ENCODE measurements at places on chromosomes 5 and 9. TPM values are rescaled to one million over a fixed set of nuclear protein-coding genes. Genes with fewer than 3 reads are reported as not detected.

GRCh38 chr5:110751902-110752762 lies 13.3 kb downstream of the SLC25A46 start:
- no peak for DNase-seq
- no peak overlapping the region for H3K27ac ChIP-seq

DNA sequence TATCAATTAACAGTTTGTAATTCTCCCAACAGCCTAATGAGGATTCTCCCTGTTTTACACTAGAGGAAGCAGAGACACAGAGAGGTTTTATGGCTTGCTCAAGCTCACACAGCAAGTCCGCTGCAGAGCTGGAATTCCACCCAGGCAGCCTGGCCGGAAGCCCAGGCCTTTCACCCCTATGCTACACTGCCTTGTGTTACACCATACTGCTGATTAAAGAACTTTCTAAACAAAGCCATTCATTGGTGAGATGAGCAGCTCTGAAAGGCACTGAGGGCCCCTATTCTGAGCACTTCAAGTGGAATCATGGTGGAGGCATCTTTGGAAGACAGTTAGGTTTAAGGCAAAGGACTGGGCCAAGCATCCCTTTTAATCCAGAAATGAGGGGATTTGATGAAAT lies 14.7 kb upstream of the LARP1 start:
- no peaks in the 10 kb centered on the region for H3K27me3 ChIP-seq
- H3K4me3 ChIP-seq, result no peak overlapping the region
- H3K4me1 ChIP-seq, result no peaks in the 10 kb centered on the region
- no peak for DNase-seq
- H3K36me3 ChIP-seq, result no peaks in the 10 kb centered on the region

GRCh38 chr5:143010351-143010750 lies 240.2 kb downstream of the ARHGAP26 start:
- H3K4me3 ChIP-seq, result no peak overlapping the region
- no peaks in the 10 kb centered on the region for H3K36me3 ChIP-seq
- no peak overlapping the region for H3K27ac ChIP-seq
- no peak for DNase-seq
- H3K27me3 ChIP-seq, result no peaks in the 10 kb centered on the region

DNA sequence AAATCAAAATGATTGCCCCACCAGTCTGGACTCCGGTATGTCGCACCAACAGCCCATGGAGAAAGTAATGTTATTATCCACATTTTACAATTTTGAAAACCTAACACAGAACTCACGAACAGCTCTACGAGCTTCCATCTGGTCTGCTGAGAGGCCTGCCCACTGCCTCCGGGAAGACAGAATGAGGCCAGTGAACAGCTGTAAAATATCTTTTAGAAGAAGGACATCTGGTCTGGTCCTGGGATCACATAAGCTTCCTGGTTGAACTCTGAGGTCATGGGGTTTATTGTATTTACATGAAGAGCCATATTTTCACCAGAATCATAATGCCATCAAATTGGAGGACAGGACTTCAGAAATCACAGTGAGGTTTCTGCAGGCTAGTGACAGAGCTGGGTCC lies 89.0 kb downstream of the FRMD3 start:
- no peak overlapping the region for H3K27ac ChIP-seq
- no peak for DNase-seq
- no peak overlapping the region for H3K4me3 ChIP-seq
- no peaks in the 10 kb centered on the region for H3K36me3 ChIP-seq
- H3K4me1 ChIP-seq, result no peaks in the 10 kb centered on the region

DNA sequence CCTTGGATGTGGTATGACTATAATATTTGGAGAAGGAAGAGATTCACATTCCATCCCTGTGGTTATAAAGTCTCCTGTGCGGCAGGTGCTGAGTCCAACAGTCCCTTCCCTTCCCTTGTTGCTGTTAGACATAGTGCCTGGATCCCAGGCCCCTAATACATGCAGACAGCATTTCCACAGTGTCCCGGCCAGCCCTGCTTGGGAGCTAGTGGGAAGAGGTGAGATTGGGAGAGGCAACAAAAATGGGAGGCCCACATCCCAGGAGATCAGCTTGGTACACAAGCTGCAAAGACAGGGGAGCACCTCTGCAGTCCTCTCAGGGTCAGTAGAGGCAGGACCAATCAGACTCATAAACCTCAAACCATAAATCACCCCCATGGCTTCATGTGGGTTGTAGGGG lies 3.3 kb upstream of the NEURL1B start:
- peaks cover 13% of the 10 kb centered on the region for H3K4me1 ChIP-seq
- DNase-seq, result no peak
- H3K4me3 ChIP-seq, result no peak overlapping the region
- H3K27me3 ChIP-seq, result peaks cover 13% of the 10 kb centered on the region
- no peak overlapping the region for H3K27ac ChIP-seq

GRCh38 chr5:180290568-180291233 lies 1.2 kb downstream of the MAPK9 start:
- DNase-seq, result peak; percentile 6
- H3K4me1 ChIP-seq, result peaks cover 30% of the 10 kb centered on the region
- peak overlapping the region; percentile 77 for H3K4me3 ChIP-seq
- H3K27me3 ChIP-seq, result no peaks in the 10 kb centered on the region
- peak overlapping the region; percentile 42 for H3K27ac ChIP-seq

- peaks cover 6% of the 10 kb centered on the region for H3K4me1 ChIP-seq
- no peak overlapping the region for H3K27ac ChIP-seq
- peaks cover 18% of the 10 kb centered on the region for H3K36me3 ChIP-seq
- H3K27me3 ChIP-seq, result no peaks in the 10 kb centered on the region
- no peak for DNase-seq
- H3K4me3 ChIP-seq, result no peak overlapping the region
Observed at GRCh38 chr9:86287013-86287412, 4.7 kb upstream of the ISCA1 start.

DNA sequence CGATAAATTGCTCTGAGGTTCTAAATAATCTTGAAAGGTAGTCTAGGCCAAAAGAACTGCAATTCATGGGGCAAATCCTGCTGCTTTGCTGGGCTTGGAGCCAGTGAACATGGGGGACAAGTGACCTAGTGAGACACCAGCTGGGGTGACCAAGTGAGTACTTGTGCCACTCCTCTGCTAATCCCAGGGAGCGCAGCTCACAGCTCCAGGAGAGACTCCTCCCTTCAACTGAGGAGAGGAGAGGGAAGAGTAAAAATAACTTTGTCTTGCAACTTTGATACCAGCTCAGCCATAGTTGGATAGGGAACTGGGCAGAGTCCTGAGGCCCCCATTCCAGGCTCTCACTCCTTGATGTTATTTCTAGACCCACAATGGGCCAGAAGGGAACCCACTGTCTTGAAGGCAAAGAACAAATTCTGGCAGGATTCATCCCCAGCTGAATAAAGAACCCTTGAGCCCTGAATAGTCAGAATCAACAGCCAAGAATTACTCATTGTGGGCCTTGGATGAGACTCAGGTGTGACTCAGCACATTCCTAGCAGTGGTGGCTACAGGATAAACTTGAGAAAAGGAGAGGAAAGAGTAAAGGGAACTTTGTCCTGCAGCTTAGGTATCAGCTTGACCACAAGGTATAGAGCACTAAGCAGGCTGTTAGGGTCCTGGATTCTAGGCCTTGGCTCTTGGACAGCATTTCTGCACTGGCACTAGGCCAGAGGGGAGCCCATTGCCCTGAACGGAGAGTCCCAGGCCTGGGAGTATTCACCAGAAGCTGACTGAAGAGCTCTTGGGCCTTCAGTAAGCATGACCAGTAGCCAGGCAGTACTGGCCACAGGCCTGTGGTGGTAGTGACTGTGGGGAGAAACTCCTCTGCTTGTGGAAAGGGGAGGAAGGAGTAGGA lies 288.3 kb upstream of the CDH18 start:
- H3K4me1 ChIP-seq, result no peaks in the 10 kb centered on the region
- H3K27me3 ChIP-seq, result no peaks in the 10 kb centered on the region
- no peaks in the 10 kb centered on the region for H3K36me3 ChIP-seq
- H3K27ac ChIP-seq, result no peak overlapping the region
- DNase-seq, result no peak

- no peaks in the 10 kb centered on the region for H3K4me1 ChIP-seq
- no peak overlapping the region for H3K4me3 ChIP-seq
- no peaks in the 10 kb centered on the region for H3K36me3 ChIP-seq
- H3K27ac ChIP-seq, result no peak overlapping the region
Observed at GRCh38 chr5:94389515-94389899, 228.9 kb downstream of the KIAA0825 start.

DNA sequence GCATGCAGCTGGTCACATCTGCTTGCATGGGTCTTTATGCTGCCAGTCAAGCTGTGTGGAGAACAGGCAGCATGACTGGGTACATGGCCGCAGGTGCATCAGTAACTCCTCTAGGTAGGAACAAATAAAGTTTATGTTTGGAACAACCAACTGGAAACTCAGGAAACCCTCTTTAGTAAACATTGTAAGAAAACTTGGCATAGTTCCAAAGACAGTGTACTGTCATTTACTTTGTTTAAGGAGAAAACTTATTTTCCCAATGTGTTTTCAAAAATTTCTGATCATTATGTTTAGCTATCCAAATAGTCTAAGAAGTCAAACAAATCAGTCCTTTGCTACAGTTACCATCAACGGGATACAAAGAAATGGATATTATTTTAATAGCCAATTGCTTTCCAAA lies 386.0 kb downstream of the CHSY3 start:
- H3K27ac ChIP-seq, result no peak overlapping the region
- no peak overlapping the region for H3K4me3 ChIP-seq
- H3K27me3 ChIP-seq, result no peaks in the 10 kb centered on the region
- peaks cover 29% of the 10 kb centered on the region for H3K4me1 ChIP-seq
- H3K36me3 ChIP-seq, result no peaks in the 10 kb centered on the region
- no peak for DNase-seq

Gene FGF18
- 6.0 TPM for total RNA-seq

Gene ANKRD34B
- total RNA-seq, result not detected

Gene TMOD1
- not detected for total RNA-seq

Gene ZCCHC9
- total RNA-seq, result 17.3 TPM
